Stimulated activated CD8-positive, alpha-beta memory T cell treated with anti-CD3 and anti-CD28 coated beads, Interleukin-15, amount 100 ng/mL, for 1 hour (primary cell): ENCODE measurements at places on chromosomes 7 and 10.

DNA sequence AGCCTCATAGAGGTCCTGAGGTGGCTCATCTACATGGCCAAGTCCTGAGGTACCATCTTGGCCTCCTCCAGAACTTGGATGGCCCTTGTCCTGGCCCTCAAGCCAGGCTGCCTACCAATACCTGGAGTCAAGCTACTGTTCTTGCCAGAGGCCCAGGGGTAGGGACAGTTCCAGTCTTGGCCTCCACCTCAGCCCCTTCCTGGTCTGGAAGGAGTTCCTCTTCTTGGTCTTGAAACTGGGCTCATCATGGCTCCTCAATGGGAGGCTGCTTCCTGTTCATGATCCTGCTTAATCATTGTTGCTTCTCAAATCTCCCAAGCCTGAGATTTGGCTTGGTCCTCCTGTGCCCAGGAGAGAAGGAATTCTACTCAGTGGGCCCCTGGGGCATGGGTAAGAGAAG, 3.9 kb downstream of the HPS6 start:
- no peak for DNase-seq

DNA sequence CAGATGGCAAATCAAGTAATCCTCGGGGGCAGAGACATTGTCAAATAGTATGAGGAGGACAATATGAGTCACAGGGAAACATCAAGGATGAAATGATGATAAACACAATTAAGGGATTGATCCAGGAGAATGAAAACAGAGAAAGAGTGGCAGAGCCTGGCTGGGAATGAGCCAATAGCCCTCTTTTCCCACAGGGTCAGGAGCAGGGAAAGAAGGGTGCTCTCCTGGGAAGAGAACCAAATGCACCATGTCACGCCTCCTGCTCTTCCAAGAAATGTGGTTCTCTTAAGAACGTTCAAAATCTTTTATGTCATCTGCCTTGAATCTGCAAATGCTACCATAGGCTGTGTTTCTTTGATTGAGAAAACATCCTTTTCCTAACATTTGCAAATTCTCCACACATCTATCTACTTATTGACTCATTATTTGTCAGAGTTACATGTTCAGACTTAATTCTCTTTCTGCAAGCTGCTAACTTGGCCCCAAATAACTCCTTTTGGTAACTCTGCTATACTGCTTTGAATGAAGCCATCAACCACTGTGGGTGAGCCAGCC, 50.6 kb downstream of the HIPK2 start:
- no peak for DNase-seq

DNA sequence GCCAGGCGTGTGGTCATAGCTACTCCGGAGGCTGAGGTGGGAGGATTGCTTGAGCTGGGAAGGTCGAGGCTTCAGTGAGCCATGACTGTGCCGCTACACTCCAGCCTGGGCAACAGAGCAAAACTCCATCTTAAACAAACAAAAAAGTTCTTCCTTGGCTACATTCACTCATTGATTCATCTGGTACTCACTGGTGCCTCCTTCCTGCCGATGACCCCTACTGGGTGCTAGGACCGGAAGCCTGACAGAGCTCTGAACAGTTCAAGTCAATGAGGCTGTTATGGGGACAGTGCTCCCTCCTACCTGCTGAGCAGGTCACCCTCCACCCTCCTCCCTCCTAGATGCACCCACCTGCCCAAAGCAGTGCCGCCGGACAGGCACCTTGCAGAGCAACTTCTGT, 4.9 kb downstream of the PCOLCE start:
- DNase-seq: no peak

GRCh38 chr7:51590746-51591145, 274.1 kb upstream of the COBL start:
- no peak for DNase-seq

DNA sequence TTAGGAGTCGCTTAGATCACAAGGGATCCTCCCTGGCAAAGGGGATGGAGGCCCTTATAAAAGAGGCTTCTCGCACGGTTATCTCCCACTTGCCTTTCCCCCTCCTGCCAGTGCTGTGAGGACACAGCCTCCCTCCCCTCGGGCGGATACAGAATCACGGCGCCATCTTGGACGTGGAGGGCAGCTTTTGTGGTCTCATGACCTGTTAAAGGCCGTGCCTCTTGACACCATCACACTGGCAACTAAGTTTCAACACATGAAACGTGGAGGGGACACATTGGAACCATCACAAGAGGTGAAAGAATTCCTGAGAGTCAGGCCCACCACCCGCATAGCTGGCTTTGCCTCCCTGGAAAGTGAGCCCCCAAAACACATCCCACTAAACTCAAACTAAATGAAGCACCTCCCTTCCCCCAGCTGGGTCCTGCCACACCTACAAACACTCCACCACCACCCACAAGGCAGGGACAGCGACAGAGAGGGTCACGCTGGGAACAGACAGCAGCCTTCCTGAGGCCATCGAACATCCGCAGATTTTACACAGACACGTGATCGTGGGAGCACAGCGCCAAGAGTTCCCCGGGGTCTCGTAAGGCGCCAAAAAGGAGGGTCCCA, 110.6 kb downstream of the TCERG1L start:
- DNase-seq: no peak

DNA sequence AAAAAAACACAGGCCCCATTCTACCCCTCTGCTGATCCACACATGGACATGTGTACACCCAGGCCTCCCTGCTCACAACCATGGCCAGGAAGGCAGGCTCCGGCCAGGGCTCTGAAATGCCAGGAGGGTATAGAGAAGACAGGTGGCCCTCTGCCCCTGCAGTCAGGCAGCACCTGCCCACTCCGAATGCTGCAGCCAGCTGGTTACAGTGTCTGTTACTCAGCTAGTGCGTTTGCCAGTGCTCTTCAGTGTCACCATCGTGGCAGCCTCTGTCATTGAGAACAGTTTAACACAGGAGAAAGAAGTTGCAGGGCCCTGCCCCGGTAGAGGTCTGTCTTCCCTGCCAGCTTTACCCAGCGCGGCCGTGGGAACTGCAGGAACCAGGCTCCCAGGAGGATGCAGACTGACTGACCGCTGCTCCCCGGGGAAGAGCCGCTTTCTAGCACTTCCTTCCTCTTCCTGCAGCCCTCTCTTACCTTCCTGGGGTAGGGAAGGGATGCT, 128.8 kb upstream of the FAM20C start:
- no peak for DNase-seq

- no peak for DNase-seq
These were observed 171.7 kb downstream of the FAM107B start for GRCh38 chr10:14602807-14603533.

- DNase-seq: no peak
These were observed 59.7 kb downstream of the TLL2 start for GRCh38 chr10:96453856-96454583.

GRCh38 chr10:78763651-78764395, 304.9 kb upstream of the ZMIZ1 start:
- DNase-seq: no peak

- DNase-seq: no peak
These were observed 13.2 kb upstream of the PWWP2B start for GRCh38 chr10:132383751-132384196.

GRCh38 chr7:22561895-22562593, 62.1 kb upstream of the STEAP1B start:
- no peak for DNase-seq

- no peak for DNase-seq
These were observed 13.7 kb downstream of the HTRA1 start for GRCh38 chr10:122475100-122475499.

GRCh38 chr10:106935978-106936451, 228.5 kb downstream of the SORCS1 start:
- DNase-seq: no peak

DNA sequence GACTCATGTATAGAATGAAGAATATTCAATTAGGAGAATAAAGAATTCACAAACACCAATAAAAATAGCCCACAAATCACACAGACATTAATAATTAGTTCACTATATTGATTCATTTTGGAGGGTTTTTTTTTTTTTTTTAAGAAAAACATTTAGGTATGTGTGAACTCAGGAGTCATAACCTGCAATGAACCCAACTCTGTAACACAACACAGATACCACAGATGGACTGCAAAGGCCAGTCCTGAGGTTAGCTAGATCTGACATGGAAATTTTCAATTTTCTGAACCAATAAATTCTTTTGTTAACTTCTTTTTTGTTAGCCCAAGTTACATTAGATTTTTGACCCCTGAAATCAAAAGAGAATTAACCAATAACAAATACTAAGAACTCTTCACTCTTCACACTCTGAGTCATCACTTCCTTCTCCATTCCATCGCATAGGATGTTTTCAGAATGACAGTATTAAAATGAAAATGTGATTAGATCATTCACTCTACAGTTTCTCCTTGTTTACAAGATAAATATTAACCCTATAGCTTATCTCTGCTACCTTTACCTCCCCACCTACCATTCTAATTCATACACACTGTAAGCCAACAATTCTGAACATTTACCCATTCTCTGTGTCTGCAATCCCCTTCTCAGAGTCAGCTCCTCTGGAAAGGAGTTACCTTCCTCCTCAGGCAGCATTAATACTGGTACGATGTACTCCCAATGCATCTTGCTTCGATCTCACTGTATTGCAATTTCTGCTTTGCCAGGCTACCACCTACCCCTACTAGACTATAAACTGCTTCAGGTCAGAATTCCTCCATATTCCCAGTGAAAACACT, 141.5 kb downstream of the LRRN3 start:
- no peak for DNase-seq

DNA sequence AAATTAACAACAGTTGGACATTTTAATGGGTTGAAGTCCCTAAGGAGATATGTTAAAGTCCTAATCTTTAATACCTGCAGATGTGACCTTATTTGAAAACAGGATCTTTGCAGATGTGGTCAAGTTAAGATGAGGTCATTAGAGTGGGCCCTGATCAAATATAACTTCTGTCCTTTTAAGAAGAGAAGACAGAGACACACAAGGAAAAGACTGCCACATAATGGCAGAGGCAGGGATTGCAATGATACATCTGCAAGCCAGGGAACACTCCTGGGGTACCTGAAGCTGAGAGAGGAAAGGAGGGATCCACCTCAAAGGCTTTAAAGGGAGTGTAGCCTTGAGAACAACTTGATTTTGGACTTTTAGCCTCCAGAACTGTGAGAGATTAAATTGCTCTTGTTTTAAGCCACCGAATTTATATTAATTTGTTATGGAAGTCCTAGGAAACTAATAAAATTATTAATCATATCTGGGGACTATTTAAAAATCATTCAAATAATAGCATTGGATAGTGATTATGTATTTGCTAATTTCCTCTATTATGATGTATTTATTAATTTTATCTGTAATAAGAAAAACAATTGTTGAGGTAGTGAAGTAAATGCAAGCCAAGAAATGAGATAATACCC, 700.0 kb upstream of the PCDH15 start:
- no peak for DNase-seq

DNA sequence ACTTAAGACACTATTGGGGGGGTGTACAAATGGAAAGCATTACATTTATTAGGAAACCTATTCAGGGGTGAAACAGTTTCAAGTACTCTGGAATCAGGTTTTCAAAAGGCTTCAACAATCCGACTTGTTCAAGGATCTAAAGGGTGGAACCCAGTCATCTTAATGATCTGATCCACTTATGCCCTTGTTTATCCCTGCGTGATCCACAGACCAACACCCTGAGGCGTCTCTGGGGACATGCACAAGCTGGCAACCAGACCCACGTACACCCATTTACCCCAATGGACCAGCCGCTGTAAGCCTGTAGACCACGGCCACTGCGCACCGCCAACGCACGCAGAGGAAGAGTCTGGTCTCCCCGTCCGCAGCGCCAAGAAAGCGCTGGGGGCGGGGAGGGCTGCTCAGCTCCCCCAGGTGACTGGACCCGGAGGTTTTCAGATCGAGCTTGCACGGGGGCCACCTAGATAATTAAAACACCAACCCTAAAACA, 13.4 kb downstream of the HNRNPF start:
- no peak for DNase-seq
